ENCODE measurements at places on chromosomes 5 and 9.

DNA sequence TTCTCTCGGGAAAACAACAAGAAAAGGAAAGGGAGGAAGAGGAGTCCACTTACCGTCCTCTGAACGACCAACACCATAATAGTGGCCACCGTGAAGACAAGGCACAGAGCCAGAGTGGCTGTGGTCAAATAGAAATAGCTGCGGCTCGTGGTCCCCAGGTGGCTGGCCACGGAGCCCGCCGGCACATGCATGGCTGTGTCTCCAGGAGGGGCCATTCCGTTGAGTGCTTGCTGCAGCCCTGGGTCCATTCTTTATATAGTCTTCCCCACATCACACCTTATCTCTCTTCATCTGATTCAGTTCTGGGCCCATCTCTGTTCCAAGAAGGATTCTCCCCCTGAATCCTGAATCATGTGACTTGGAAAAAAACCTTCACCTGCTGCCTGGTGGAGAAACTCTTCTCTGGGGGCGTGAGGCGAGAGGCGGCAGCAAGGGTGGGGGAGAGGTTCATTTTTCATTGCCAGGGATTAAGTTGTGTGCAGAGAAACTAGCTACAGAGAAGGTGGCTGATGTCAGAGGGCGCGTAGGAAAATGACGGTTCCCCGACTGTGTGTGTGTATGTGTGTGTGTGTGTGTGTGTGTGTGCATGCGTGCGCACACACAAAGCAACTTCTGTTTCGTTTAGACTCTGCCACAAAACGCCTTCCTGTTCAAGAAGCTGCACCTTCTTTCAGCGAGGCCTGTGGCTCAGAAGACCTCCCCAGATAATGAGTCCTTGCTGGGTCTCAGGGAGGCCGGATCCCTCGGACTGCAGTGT lies at the start of gene TNFSF8:
Gene TNFSF8 (minus strand): TSS at position 536 of the 757 bp plus-strand sequence. CDS start 288 bp downstream, at position 248.
- no peaks in the 10 kb centered on the region for H3K27me3 ChIP-seq
- peak; percentile 83 for DNase-seq
- H3K4me1 ChIP-seq: peaks cover 56% of the 10 kb centered on the region
- H3K27ac ChIP-seq: peak within 1 kb of the TSS; percentile 98
- peak within 1 kb of the TSS; percentile 94 for H3K4me3 ChIP-seq

DNA sequence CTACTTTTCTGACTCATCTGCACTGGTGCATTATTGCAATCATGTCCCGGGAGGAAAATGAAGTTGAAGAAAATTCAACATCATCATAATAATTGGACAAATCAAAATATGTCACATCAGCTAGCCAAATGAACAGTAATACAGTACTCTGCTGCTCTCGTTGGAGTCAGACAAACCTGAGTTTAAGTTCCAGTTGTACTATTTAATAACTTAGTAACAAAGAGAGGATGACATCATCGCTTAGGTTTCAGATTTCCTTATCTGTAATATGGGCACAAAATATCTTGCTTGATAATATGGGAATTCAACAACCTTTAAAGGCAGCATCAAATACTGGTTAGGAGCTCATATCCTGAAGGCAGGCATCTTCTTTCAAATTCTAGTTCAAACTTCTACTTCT lies 1248.9 kb upstream of the ACO1 start:
- H3K27me3 ChIP-seq: no peaks in the 10 kb centered on the region
- H3K4me3 ChIP-seq: no peak overlapping the region
- no peaks in the 10 kb centered on the region for H3K36me3 ChIP-seq
- peaks cover 9% of the 10 kb centered on the region for H3K4me1 ChIP-seq
- no peak overlapping the region for H3K27ac ChIP-seq

DNA sequence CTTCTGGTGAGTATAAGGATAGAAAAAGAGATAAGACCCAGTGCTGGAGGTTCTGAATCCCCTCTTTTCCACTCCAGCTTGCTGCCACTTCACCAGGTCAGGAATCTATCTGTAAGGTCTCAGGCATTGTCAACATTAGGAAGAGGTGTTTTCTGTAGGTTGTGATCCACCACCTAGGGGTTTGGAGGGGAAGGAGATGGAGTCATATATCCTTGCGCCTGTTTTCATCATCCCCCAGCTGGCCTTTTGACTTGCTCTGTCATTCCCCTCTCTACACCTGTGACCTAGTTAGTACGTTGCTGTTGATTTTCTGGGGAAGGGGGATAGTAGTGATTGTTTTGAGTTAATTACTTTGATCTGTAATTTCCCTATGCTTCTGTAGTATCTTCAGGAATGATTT lies 20.5 kb downstream of the SPINK5 start:
- H3K4me3 ChIP-seq: no peak overlapping the region
- no peaks in the 10 kb centered on the region for H3K36me3 ChIP-seq
- H3K27me3 ChIP-seq: no peaks in the 10 kb centered on the region
- no peak overlapping the region for H3K27ac ChIP-seq
- H3K4me1 ChIP-seq: no peaks in the 10 kb centered on the region

DNA sequence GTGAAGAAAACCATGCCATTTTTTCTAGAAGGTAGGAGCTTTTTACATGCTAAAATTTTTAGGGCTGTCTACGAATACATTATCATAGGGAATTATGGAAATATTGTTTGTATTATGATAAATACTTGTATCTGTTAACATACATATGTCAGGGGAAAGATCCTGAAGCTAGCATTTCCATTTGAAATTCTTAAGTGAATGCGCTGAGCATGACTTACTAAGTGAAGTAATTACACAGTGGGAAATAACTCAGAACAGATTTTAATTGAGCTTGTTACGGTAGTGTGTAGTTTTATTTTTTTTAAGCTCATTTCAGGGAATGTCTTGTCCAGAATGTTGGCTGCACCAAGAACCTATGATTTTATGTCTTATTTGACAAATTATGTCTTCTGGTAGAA lies 19.1 kb downstream of the TDRD7 start:
- H3K27me3 ChIP-seq: no peaks in the 10 kb centered on the region
- H3K36me3 ChIP-seq: peaks cover 61% of the 10 kb centered on the region
- no peak overlapping the region for H3K4me3 ChIP-seq
- peaks cover 5% of the 10 kb centered on the region for H3K4me1 ChIP-seq

DNA sequence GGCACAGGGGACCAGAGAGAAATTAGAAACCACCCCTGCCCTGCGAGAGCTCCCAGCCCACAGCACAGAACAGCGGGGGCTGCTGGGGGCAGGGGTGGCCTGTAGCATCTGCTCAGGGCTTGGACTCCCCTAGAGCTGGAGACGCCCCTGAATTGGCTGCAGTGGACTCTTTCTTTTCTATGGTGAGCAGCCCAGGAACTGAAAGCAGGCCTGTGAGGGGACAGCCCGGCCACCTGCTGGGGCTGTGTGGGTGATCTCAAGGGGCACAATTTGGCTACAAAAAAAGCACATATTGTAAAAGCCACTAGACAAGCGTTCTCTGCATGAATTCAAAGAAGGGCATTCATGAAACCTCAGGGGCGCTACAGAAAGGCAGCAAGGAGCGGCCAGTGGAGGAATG lies 57.5 kb upstream of the ICE1 start:
- H3K36me3 ChIP-seq: no peaks in the 10 kb centered on the region
- H3K4me3 ChIP-seq: no peak overlapping the region
- H3K4me1 ChIP-seq: no peaks in the 10 kb centered on the region
- H3K27me3 ChIP-seq: no peaks in the 10 kb centered on the region
- no peak for DNase-seq

GRCh38 chr5:31598640-31599611 lies 40.0 kb upstream of the PDZD2 start:
- no peaks in the 10 kb centered on the region for H3K36me3 ChIP-seq
- no peak for DNase-seq

DNA sequence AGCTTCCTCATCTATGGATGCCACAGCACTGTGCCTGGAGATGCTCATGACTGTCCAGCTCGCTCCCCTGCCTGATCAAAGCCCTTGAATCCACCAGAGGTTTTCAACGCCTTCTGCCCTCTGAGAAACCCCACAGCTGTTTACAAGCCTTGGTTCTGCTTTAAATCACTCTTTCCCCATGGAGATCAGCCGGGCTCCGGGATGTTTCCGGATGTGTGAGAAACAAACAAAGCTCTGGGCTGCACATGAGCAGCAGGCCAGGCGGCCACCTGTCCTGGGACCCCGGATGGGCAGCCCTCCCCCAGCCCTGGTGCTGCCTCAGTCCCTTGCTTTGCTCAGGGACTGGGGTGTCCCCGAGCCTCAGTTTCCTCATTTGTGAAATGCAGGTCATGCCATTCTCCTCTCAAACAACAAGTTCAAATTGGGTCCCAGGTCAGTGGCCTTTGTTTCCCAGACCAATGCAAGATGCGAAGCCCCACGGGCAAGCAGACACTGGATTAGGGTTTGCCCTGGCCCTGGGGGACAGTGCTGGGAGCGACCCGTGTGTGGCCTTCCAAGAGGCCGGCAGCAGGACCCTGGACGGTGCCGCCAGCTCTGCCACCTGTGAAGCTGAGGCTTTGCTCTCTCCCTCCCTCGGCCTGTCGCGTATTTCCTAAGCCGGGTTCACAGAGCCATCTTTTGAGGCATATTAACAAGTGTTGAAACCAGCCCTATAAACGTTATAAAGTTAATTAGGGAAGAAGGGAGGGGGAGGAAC lies 42.4 kb upstream of the PHYKPL start:
- H3K4me1 ChIP-seq: peaks cover 4% of the 10 kb centered on the region
- H3K27me3 ChIP-seq: peaks cover 12% of the 10 kb centered on the region
- no peak overlapping the region for H3K27ac ChIP-seq
- no peaks in the 10 kb centered on the region for H3K36me3 ChIP-seq

DNA sequence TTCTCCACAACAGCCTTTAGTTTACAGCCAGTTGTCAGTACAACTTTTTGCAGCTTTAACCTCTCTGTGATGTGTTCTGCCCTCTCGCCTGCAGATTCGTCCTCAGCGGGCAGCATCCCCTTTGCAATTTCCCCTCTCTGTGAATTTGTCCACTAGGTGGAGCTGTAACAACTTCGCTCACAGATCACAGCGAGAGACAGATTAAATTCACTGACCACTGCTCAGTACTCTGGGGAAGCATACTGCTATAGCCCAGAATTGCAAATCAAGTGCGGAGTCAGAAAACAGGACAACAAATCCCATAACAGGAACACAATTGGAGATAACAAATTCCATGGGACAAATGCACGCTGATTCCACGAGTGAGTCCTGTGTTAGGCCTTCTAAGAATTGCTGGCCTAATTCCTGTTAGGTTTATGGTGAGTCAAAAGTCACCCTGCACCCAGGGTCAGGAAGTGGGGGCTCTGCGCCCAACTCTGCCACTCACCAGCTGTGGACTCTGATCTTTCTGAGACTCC lies 2124.9 kb downstream of the MAT2B start:
- H3K36me3 ChIP-seq: no peaks in the 10 kb centered on the region
- H3K27ac ChIP-seq: no peak overlapping the region
- H3K4me1 ChIP-seq: no peaks in the 10 kb centered on the region

GRCh38 chr5:112555197-112555596 lies 136.1 kb upstream of the EPB41L4A start:
- H3K36me3 ChIP-seq: no peaks in the 10 kb centered on the region
- no peak for DNase-seq
- H3K4me3 ChIP-seq: no peak overlapping the region
- no peaks in the 10 kb centered on the region for H3K27me3 ChIP-seq
- no peak overlapping the region for H3K27ac ChIP-seq

GRCh38 chr5:175921061-175921730 lies 46.9 kb downstream of the THOC3 start:
- H3K36me3 ChIP-seq: peaks cover 61% of the 10 kb centered on the region
- no peak overlapping the region for H3K27ac ChIP-seq
- H3K27me3 ChIP-seq: no peaks in the 10 kb centered on the region
- H3K4me1 ChIP-seq: peaks cover 8% of the 10 kb centered on the region

DNA sequence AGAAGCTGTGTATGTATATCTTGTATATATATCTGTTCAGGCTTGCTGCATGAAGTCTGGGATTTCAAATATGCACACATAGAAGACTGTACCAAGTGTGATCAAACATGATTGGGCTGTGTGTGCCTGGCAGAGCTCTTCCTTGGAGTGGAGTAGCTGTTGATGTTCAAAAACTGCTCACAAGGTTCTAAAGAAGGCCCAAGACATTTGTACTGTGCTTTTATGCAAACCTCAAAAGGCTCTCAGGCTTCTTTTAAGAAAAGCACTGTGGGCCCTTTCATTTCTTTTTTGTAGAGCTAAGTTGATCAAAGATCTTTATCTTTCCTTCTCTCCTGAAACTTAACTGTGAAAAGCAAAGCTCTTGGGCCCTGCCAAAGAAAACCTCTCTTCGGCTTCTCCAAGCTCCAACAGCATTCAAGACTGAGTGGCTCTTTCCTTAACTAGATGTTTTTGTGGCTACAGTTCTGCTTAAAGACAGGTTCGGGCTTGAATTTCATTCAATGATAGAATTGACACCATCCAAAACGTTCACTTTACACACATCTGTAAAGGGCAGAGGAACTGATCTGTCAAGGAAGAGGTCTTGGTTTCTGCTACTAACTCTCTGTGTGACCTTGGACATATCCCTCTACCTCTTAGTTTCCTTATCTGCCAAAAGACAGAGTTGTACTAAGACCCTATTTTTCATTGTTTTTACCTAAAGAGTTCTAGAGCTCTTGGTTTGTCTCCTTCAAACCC lies 105.8 kb upstream of the IL6ST start:
- H3K27ac ChIP-seq: peak overlapping the region; percentile 73
- H3K36me3 ChIP-seq: no peaks in the 10 kb centered on the region
- H3K4me3 ChIP-seq: peak overlapping the region; percentile 43
- DNase-seq: no peak
- no peaks in the 10 kb centered on the region for H3K27me3 ChIP-seq

DNA sequence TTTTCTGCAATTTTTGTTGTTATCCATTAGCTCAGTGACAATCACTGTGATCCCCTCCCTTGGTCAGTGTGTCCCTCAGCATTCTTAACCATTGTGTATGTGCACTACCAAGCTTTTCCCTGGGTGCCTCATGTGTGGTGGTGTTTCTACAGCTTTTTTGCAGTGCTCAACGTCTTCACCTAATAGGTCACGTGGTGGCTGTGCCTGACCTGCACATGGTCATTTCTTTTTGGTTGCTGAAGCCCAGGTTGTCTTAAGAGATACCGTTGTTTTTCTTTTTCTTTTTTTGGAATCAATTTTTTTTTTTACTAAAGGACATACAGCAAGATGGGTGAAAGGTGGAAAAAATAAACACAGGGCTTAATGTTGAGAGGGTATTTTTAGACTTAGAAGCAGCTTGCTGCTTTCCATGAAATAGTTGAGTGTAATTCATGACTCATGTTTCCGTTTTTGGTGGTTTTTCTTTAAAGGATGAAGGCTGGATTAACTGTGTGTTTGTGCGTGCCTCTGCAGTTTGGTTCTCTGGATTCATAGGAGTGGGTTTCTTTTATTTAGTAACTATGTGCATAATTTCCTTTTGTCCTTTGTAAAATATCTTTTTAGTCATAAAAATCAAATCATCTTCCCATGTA lies 22.2 kb downstream of the SH3GL2 start:
- no peaks in the 10 kb centered on the region for H3K36me3 ChIP-seq
- no peak overlapping the region for H3K4me3 ChIP-seq
- no peak for DNase-seq
- no peak overlapping the region for H3K27ac ChIP-seq
- H3K27me3 ChIP-seq: no peaks in the 10 kb centered on the region

- DNase-seq: no peak
- no peaks in the 10 kb centered on the region for H3K27me3 ChIP-seq
- H3K36me3 ChIP-seq: no peaks in the 10 kb centered on the region
- peak overlapping the region; percentile 0 for H3K27ac ChIP-seq
- no peak overlapping the region for H3K4me3 ChIP-seq
Observed at GRCh38 chr9:76680716-76681425, 83.4 kb upstream of the PCA3 start.
